Fibroblast of lung (primary cell): ENCODE measurements at places on chromosomes 5 and 9. TPM values are rescaled to one million over a fixed set of nuclear protein-coding genes. Genes with fewer than 3 reads are reported as not detected.

The OBP2B gene
- not detected in 2 replicates for total RNA-seq

The CCNJL gene
- 0.26 TPM in 1 of 2 replicates, not detected in the other for total RNA-seq

The TUSC1 gene
- 7.9 and 10.5 TPM in 2 replicates for total RNA-seq

The KCNIP1 gene
- not detected in 2 replicates for total RNA-seq

The GDA gene
- under 0.01 TPM in 1 of 2 replicates, not detected in the other for total RNA-seq

The FREM1 gene
- under 0.01 TPM in 2 replicates for total RNA-seq

The RNF130 gene
- 14.7 and 18.2 TPM in 2 replicates for total RNA-seq

The CTSV gene
- under 0.01 and 0.66 TPM in 2 replicates for total RNA-seq

The GABRP gene
- total RNA-seq = not detected in 2 replicates

The GMCL2 gene
- total RNA-seq = under 0.01 TPM in 2 replicates

The TXNDC8 gene
- total RNA-seq = not detected in 2 replicates

The CMYA5 gene
- total RNA-seq = 4.1 and 7.8 TPM in 2 replicates

The PCDHB14 gene
- 0.77 and 1.7 TPM in 2 replicates for total RNA-seq

The PRLR gene
- 0.33 TPM in 1 of 2 replicates, not detected in the other for total RNA-seq

The PPP2R2B gene
- under 0.01 and 1.5 TPM in 2 replicates for total RNA-seq

The TRAF1 gene
- 2.6 and 3.8 TPM in 2 replicates for total RNA-seq

The CD274 gene
- 3.3 and 5.9 TPM in 2 replicates for total RNA-seq

The SLC36A3 gene
- not detected in 2 replicates for total RNA-seq

The FBLL1 gene
- total RNA-seq = 0.66 and 3.9 TPM in 2 replicates

The IL5 gene
- total RNA-seq = not detected in 2 replicates

The SPINK6 gene
- total RNA-seq = not detected in 2 replicates

The GPR21 gene
- total RNA-seq = 0.66 and 1.0 TPM in 2 replicates

The RGS14 gene
- total RNA-seq = 2.6 and 4.1 TPM in 2 replicates

The FOXD4L3 gene
- under 0.01 TPM in 1 of 2 replicates, not detected in the other for total RNA-seq

The SH2D3C gene
- 0.26 TPM in 1 of 2 replicates, not detected in the other for total RNA-seq

The ANKRD20A1 gene
- total RNA-seq = under 0.01 TPM in 1 of 2 replicates, not detected in the other

The EMB gene
- 2.6 and 11.6 TPM in 2 replicates for total RNA-seq

The FST gene
- 129 and 759 TPM in 2 replicates for total RNA-seq

The DNAJC21 gene
- 49.8 and 64.4 TPM in 2 replicates for total RNA-seq

The ARHGEF39 gene
- total RNA-seq = under 0.01 and 0.66 TPM in 2 replicates

The AK8 gene
- 0.17 and 0.26 TPM in 2 replicates for total RNA-seq

The NSMF gene
- 10.8 and 13.4 TPM in 2 replicates for total RNA-seq

The CCDC180 gene
- total RNA-seq = 1.8 and 2.5 TPM in 2 replicates

The TAF1L gene
- total RNA-seq = under 0.01 TPM in 2 replicates

The PDZD2 gene
- total RNA-seq = under 0.01 and 0.33 TPM in 2 replicates

The TCF7 gene
- 1.0 and 3.1 TPM in 2 replicates for total RNA-seq

The OR1J2 gene
- total RNA-seq = 0.26 and 0.33 TPM in 2 replicates

The CCDC171 gene
- total RNA-seq = 4.6 and 4.8 TPM in 2 replicates

The LRRC26 gene
- total RNA-seq = not detected in 2 replicates

The ABO gene
- total RNA-seq = not detected in 2 replicates
